Hair follicular keratinocyte (primary cell): ENCODE measurements at places on chromosomes 6 and 20. TPM values are rescaled to one million over a fixed set of nuclear protein-coding genes. Genes with fewer than 3 reads are reported as not detected.

TPX2 gene
- total RNA-seq = 36.5 and 95.4 TPM in 2 replicates

GPR63 gene
- 1.4 and 1.7 TPM in 2 replicates for total RNA-seq

PAX1 gene
- total RNA-seq = not detected in 2 replicates

TSPYL4 gene
- 3.9 and 4.1 TPM in 2 replicates for total RNA-seq

TSBP1 gene
- total RNA-seq = not detected in 2 replicates

NKAPL gene
- 0.23 and 0.76 TPM in 2 replicates for total RNA-seq

PNPLA1 gene
- 0.16 TPM in 1 of 2 replicates, not detected in the other for total RNA-seq

ADGB gene
- not detected in 2 replicates for total RNA-seq

ADGRB3 gene
- not detected in 2 replicates for total RNA-seq

POLR1C gene
- total RNA-seq = 31.3 and 46.5 TPM in 2 replicates

OSER1 gene
- 24.4 and 29.1 TPM in 2 replicates for total RNA-seq

RUNX2 gene
- total RNA-seq = 1.7 and 2.1 TPM in 2 replicates

GABRR1 gene
- total RNA-seq = not detected in 2 replicates

CD24 gene
- 175 and 345 TPM in 2 replicates for total RNA-seq
